ENCODE measurements at places on chromosomes 2 and 18. TPM values are rescaled to one million over a fixed set of nuclear protein-coding genes. Genes with fewer than 3 reads are reported as not detected.

Gene CRIM1
- 15.2 TPM for total RNA-seq

- no peak for ATAC-seq
These were observed 34.0 kb downstream of the UXS1 start for GRCh38 chr2:106159866-106160785.

Gene PHLPP1
- total RNA-seq = 17.7 TPM

Gene CREG2
- 2.3 TPM for total RNA-seq

GRCh38 chr18:64116571-64117175, 32.2 kb downstream of the LINC00305 start:
- no peak for ATAC-seq

Gene UPP2
- not detected for total RNA-seq

DNA sequence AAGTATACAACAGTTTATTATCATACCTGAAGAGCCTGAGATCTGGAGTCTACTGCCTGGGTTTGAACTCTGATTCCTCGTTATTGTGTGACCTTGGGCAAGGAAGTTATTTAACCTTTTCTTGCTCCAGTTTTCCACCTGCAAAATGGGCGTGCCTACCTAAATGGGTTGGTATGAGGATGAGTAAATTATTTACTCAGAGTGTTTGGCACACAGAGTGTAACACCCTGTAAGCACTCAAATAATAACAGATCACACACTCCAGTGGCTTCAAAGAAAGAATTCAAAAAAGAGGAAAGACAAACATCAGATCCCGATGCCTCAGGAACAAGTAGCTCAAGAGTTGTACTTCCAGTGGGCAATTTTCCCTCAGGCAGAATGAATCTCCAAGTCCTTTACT, 2.4 kb downstream of the SRD5A2 start:
- ATAC-seq = peak; percentile 59

DNA sequence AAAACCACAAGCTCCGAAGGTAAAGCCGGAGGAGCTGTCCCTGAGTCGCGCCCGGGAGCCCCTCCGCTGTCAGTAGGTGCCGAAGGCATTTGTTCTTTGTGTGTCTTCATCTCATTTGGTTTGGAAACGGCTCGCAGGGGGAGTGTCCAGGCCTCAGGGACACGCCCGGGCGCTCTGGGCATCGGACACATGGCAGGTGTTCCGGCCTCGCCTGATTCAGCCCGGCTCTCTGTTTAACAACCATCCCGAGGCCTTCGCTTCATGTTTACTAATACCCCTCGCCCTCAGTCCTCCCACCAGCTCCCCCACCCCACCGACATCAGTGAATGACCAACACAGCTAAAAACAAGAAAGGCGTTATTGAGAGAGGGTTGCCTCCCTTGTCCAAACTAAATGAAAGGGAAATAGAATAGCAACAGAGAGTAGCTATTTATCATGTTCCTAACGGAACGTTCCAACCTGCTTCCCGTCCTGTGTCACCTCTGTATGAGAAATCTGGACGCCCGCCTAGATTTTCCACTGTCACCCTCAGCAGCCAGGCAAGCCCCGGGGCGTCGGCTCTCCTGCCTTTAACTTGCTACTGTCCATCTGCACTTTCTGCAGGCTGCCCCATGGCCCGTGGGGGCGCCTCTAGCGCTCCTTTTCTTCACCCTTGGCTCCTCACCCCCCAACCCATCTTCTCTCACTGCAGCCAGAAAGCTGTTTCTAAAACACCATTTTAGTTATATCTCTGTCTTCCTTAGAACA, 73.9 kb downstream of the MYCN start:
- ATAC-seq = no peak

GRCh38 chr2:230878599-230879188, 14.0 kb downstream of the ITM2C start:
- ATAC-seq = no peak

- no peak for ATAC-seq
These were observed 63.3 kb downstream of the COL3A1 start for GRCh38 chr2:189037518-189037917.

DNA sequence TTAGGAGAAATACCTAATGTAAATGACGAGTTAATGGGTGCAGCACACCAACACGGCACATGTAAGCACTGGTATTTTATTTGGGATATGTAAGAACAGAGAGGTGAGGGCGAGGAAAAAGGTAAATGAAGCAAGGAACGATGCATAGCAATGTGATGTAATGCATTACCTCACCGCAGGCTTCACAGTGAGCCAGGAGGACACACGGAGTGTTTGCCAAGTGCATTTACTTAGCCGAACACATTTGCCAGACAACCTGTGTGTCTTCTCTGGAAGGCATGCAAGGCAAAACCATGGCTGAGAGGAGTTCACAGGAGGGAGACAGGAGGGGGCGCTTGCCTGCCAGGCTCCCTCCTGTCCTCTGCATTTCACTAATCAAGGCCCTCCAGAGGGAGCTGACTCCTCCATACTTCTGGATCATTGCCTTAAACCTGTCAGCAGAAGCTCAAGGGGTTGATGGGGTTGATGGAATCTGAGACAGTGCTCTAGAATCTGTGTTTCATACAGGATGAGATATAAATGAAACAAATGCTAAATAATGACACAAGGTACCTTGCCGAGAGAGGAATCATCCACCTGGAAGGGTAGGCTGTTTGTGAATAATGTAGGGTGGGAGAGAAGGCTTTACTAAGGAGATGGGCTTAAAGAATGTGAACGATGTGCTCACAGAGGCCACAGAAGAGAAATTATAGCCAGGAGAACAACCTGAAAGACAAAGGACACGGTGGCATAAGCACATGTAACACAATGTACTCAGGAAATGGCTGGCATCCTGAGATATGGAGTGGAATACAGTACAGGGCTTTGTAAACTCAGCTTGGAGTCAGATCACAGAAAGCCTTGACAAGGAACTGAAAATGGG, 9.1 kb upstream of the TPRKB start:
- ATAC-seq = no peak

DNA sequence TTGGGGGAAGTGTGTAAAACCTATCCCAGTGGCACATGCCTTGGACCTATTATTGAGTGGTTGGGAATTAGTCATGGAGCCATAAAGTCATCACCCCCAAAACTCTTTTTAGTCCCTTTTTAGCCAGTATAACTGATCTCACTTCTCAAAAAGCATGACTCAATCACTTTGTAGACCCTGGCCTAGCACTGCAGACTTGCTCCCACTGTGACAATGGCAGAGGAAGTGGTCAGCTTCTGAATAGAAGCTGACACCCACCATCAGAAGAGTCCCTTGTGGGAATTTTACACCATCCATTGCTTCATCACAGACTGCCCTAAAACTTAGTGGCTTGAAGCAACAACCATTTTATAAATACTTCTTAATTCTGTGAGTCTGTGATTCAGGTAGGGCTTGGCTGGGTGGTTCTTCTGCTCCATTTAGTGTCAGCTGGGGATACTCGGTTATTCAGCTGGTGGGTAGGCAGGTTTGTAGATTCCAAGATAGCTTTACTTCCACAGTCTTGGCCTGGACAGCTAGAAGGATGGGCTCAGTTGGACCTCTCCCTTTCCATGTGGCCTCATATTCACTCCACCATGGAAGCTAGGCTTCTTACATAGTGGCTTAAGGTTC, 10.8 kb upstream of the ITGA6 start:
- no peak for ATAC-seq

Measured in esophagus mucosa (tissue), 1 donor.